ENCODE measurements at places on chromosomes 7 and 10.

DNA sequence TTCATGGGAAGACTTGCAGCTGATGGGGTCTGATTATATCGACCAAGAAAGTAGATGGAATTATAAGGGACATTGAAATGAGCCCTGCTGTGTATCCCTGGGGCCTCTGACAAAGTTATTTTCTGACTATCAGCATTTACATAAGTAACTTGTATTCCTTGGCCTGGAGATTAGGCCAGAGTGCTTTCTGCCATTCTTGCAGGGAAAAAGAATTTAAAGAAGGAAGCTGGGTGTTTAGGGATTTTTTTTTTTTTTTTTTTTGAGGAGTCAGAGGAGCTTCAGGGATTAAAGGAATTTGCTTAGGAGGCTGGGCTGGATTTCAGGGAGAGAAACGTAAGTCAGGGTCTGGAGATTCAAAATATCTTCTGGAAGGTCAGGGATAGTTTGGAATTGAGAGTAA, 4.6 kb downstream of the SPAM1 start:
- DNase-seq = no peak

- DNase-seq = no peak
Measured at GRCh38 chr7:716222-716621, 10.3 kb upstream of the DNAAF5 start.

GRCh38 chr7:127733986-127734385, 82.0 kb downstream of the SND1 start:
- no peak for DNase-seq

DNA sequence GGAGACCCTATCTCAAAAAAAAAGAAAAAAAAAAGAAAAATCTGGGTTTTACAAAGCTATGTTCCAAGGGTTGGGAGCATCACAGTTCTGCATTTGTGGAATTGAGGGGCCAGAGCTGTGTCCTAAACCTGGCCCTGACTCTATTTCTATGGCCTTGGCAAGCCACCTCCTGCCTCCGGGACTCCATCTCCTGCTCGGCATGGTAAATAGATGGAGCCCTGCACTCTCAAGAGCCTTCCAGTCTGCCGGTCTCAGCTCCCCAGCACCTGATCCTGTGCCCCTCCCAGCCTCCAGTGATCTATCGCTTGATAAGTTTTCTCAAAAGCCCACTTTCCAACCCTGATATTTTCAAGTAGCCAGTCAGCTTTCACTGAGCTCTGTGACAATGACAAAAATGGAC, 43.0 kb downstream of the KCNH2 start:
- no peak for DNase-seq

DNA sequence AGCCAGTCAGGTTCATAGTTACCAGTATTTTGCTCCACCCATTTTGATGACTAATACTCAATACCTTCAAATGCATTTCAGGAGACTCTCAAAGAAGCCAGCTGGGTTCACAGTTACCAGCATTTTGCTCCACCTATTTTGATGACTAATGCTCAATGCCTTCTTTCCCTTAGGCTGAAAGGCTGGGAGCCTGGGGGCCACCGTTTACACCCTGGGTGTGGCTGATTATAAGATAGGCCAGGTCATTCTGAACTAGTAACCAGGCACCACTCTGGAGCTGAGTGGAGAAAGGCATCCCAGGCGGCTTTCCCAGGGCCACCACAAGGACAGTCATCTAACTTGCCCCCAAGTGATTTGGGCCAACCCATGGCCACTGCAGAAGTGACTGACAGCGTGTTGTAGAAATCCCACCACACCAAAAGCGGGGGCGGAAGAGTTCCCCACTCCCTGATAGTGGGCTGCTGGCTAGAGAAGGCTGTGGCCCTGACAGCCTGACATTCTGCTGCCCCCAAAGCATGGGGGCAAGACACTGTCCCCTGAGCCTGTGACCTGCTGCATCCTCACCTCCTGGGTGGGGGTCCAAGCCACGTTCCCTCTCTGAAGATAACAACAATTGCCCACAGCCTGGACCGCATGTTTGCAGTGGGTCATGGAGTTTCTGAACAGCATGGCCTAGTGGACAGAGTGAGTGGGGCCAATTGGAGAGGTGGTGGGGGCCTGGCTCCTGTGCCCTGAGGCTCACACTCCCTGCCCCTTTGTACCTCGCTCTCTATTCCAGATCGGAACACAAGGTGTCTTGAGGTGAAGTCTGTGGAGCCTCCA, 23.0 kb upstream of the ZNF488 start:
- DNase-seq = no peak

- no peak for DNase-seq
Measured at GRCh38 chr10:131477457-131478121, 166.1 kb upstream of the TCERG1L start.

GRCh38 chr10:16915300-16915699, 98.1 kb upstream of the RSU1 start:
- DNase-seq = no peak

- DNase-seq = no peak
Measured at GRCh38 chr10:97704341-97704740, 9.2 kb upstream of the MARVELD1 start.

DNA sequence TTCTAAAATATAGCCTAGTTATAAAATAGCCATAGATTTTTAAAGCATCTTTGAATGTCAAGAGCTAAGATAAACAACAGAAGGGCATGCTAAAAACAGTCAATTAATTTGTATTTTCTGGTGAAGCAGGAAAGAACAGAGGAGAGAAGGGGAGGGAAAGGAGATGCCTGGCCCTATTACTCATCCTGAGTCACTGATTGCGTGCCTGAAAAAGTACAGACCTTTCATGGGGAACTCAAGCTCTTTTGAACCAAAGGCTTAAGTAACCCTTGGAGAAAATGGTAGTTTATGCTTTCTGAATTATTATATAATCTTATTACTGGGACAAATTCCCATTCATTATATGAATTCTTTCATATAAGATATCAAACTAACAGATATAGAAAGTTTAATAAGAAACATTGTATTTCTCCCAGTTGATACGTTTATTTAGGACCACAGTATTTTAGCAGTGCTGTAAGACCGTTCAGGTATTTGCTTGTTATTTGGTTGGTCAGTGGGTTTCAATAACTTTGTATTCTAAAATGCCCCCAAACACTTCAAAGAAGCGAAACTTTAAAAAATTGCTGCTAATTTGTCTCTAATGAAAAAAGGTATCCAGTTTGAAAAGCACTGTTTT, 151.3 kb downstream of the HGF start:
- no peak for DNase-seq

- DNase-seq = no peak
Measured at GRCh38 chr10:125482108-125482507, 200.9 kb downstream of the TEX36 start.

DNA sequence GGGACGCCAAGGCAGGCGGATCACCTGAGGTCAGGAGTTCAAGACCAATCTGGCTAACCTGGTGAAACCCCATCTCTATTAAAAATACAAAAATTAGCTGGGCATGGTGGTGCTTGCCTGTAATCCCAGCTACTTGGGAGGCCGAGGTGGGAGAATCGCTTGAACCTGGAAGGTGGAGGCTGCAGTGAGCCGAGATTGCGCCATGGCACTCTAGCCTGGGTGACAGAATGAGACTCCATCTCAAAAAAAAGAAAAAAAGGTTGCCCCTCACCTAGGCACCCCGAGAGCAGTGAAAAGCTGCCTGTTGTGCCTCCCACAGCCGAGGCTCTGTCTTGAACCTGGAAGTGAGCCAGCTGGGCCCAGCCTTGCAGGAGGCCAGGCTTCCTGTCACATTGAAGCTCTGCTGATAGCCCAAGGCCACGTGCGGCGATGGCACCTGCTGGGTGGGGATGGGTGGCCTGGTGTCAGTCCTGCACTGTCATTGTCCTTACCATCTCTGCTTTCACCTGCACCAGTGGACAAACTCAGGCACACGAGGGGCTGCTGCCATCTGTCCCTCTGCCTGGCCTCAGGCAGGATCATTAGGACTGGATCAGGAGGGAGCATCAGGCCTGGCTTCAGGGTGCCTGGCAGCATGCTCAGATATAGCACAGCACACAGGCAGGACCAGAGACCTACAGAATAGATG, 37.8 kb downstream of the DNAJB12 start:
- DNase-seq = no peak

GRCh38 chr7:135744938-135745702, 3.5 kb downstream of the FAM180A start:
- no peak for DNase-seq

GRCh38 chr10:712089-712488, 22.6 kb upstream of the DIP2C start:
- no peak for DNase-seq

- no peak for DNase-seq
Measured at GRCh38 chr10:57249615-57250281, 888.7 kb upstream of the ZWINT start.

- no peak for DNase-seq
Measured at GRCh38 chr7:116702046-116702785, 30.2 kb downstream of the MET start.

DNA sequence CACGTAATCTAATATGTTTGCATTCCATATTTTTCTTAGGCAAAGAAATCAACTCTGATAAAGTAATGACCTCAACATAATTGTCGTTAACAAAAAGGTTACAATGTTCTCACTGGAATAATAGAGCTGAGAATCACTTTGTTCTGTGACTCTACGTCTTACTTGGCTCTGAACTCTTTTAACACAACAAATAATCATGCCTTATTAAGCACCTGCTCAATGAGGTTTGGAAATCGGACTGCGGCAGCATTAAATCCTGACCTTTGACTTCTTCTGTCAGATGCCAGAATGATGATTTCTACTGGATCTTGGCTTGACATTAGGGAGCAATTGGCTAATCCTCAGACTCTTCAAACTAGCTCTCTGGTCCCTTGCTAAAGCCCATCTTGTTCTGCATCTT, 233.6 kb downstream of the SEMA3D start:
- DNase-seq = no peak

GRCh38 chr10:117552156-117552631, 9.6 kb downstream of the EMX2 start:
- no peak for DNase-seq

GRCh38 chr7:45192621-45193041, 35.0 kb downstream of the RAMP3 start:
- DNase-seq = no peak

- no peak for DNase-seq
Measured at GRCh38 chr7:83096065-83096580, 66.6 kb downstream of the PCLO start.

All from stimulated activated CD4-positive, alpha-beta T cell treated with anti-CD3 and anti-CD28 coated beads, Interleukin-1b, Interleukin-23, amount 100 ng/mL, for 1 hour (primary cell).